ENCODE measurements at places on chromosomes 3 and 15. TPM values are rescaled to one million over a fixed set of nuclear protein-coding genes. Genes with fewer than 3 reads are reported as not detected.

CCR3 gene
- 0.17 TPM for total RNA-seq

GRCh38 chr3:9912294-9912935 lies 4.5 kb upstream of the IL17RC start:
- DNase-seq: no peak
- no peak overlapping the region for H3K4me3 ChIP-seq
- H3K27ac ChIP-seq: no peak overlapping the region
- peaks cover 14% of the 10 kb centered on the region for H3K4me1 ChIP-seq

- no peak overlapping the region for H3K27ac ChIP-seq
- no peak overlapping the region for H3K4me3 ChIP-seq
- H3K27me3 ChIP-seq: no peaks in the 10 kb centered on the region
Measured at GRCh38 chr3:119234610-119235009, 6.1 kb downstream of the B4GALT4 start.

OR5H15 gene
- total RNA-seq: not detected

CYP1A1 gene
- total RNA-seq: 3.4 TPM

DNA sequence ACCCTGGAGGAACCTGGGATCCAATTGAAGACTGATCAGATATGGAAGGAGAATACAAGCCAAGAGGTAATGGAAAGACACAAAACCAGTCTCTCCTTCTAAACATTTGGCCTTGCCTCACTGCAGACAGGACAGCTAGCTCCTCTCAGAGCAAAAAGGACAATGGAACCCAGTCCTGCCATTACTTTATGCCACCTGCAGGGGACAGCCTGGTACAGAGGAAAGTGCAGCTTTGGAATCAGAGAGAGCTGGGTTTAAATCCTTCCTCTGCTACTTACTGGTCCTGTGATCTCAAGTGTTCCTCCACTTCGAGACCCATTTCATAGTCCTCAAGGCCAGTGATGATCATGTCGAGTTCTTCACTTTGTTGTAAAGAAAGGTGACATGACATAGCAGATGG lies 159.4 kb upstream of the SMAD3 start:
- H3K27me3 ChIP-seq: no peaks in the 10 kb centered on the region
- H3K4me1 ChIP-seq: peaks cover 8% of the 10 kb centered on the region
- no peak for DNase-seq
- H3K4me3 ChIP-seq: no peak overlapping the region
- H3K36me3 ChIP-seq: no peaks in the 10 kb centered on the region

HOMER2 gene
- total RNA-seq: 32.2 TPM

ZNF502 gene
- 1.8 TPM for total RNA-seq

SNX33 gene
- total RNA-seq: 24.1 TPM

TMIE gene
- 0.26 TPM for total RNA-seq

UBL7 gene
- 43.8 TPM for total RNA-seq

- DNase-seq: no peak
- H3K27me3 ChIP-seq: no peaks in the 10 kb centered on the region
- H3K36me3 ChIP-seq: peaks cover 5% of the 10 kb centered on the region
- no peak overlapping the region for H3K4me3 ChIP-seq
Measured at GRCh38 chr3:123498761-123499160, 49.9 kb upstream of the ADCY5 start.

DNA sequence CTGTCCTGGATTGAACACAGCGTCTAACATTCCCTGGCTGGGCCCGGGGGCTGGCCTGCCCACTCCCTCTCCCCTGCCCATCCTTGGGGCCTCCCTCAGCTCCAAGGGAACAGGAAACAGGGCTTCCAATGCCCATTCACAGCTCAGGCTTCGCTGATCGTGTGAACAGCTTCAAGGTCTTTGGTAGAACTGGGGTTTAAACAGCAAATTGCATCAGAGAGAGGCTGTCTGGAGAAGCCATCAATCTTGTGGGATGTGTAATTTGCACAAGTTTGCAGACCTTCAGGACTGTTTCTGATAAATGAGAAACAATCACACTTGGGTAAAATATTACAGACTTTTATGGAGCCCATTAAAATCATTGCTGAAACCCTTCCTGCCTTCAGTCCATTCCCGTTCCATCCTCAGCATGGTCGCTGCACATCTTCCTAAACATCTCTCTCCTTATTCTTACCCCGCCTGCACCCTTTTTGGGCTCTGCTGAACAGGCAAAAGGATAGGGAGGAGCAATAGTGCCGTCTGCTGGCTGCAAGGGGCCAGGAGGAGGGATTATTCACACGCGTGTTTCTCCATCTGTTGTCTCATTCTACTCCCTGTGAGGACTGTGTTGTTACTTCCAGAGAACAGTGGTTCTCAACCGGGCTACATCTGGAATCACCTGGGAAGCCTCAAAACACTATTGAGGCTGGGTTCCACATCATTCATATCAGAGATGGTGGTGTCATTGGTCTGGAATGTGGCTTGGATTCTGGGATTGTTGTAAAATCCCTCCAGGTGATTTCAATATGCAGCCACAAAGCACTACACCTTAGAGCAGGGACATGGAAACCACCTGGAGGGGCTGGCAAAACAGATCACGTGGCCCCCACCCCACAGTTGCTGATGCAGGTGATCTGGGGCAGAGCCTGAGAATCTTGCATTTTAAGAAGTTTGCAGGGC lies 116.3 kb downstream of the CLSTN2 start:
- DNase-seq: no peak
- H3K4me1 ChIP-seq: no peaks in the 10 kb centered on the region
- H3K4me3 ChIP-seq: no peak overlapping the region
- H3K27ac ChIP-seq: no peak overlapping the region
- H3K36me3 ChIP-seq: no peaks in the 10 kb centered on the region

- no peaks in the 10 kb centered on the region for H3K4me1 ChIP-seq
- H3K4me3 ChIP-seq: no peak overlapping the region
- H3K27me3 ChIP-seq: no peaks in the 10 kb centered on the region
- DNase-seq: no peak
- no peaks in the 10 kb centered on the region for H3K36me3 ChIP-seq
- no peak overlapping the region for H3K27ac ChIP-seq
Measured at GRCh38 chr3:101611023-101611422, 37.0 kb downstream of the PCNP start.

DNA sequence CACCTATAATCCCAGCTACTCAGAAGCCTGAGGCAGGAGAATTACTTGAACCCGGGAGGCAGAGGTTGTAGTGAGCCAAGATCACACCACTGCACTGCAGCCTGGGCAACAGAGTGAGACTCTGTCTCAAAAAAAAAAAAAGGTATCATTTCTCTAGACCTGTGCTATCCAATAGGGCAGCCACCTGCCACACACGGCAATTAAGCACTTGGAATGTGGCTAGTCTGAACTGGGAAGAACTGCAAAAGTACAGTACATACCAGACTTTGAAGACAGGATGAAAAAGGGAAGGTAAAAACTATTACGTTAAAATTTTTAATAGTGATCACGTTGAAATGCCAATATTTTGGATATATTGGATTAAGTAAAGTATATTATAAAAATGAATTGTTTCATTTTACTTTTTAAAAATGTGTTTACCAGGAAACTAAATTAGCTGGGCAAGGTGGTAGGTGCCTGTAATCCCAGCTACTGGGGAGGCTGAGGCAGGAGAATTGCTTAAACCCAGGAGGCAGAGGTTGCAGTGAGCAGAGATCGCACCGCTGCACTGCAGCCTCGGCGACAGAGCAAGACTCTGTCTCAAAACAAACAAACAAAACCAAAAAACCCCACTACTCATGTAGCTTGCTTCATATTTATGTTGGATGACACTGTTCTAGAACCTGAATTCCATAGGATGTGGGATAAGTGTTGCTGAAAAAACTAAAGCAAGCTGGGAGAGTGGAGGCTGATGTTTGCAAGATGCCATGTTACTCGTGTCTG lies 2.3 kb downstream of the CYP8B1 start:
- H3K4me1 ChIP-seq: no peaks in the 10 kb centered on the region
- H3K36me3 ChIP-seq: no peaks in the 10 kb centered on the region
- no peak for DNase-seq
- peaks cover 92% of the 10 kb centered on the region for H3K27me3 ChIP-seq

C3orf49 gene
- total RNA-seq: not detected

CFAP44 gene
- total RNA-seq: 13.1 TPM

EPHA6 gene
- 1.1 TPM for total RNA-seq

DNA sequence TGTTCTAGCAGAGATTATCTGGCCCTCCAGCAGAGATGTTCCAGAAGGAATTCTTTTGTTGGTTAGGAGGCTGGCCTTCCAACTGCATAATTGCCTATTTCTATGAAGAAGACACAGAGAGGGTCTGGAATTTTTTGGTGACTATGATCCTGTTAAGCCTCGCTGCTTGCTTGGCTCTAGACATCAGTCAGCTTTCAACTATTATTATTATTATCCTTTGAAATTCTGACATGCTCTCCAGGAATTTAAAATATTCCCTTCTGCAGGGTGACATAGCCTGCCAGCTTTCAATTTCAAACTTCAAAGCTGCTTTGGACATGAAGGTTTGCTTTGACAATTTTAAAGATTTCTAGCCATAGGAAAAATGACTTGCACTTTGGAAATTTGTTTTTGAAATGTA lies 26.3 kb upstream of the ZNF148 start:
- DNase-seq: no peak
- H3K4me1 ChIP-seq: no peaks in the 10 kb centered on the region
- H3K27ac ChIP-seq: no peak overlapping the region

DNA sequence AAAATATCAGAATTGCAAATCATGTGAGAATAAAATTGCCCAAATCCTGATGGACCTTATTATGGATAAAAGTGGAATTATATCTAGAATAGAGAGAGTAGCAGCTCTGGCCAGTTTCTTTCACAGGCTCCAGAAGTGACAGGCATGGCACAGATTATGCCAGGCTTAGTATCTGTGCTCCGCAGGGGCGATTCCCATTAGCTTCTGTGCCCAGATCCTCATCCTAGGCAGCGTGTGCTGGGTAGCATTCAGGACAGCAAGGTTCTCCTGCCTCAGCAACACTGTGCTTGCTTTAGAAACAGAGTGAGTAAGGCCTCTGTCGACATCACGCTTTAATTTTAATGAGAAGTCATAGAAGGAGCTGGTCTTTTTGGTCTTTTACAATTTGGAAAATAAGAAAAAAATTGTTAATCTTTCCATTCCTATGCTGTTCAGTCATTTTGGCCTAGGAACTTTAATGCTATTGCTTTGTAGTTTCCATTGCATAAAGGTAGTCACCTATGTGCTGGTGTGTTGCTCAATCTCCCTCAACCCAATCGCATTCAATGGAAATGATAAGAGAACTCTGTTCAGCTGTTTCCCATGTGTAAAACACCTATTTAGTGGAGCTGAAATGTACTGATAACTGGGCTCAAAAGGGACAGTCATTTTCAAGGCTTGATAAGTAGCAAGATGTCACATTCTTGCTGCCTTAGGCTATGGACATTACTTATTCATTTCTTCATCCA lies 770.1 kb downstream of the AGBL1 start:
- no peaks in the 10 kb centered on the region for H3K27me3 ChIP-seq
- no peak overlapping the region for H3K4me3 ChIP-seq
- no peak overlapping the region for H3K27ac ChIP-seq
- H3K36me3 ChIP-seq: no peaks in the 10 kb centered on the region
- no peaks in the 10 kb centered on the region for H3K4me1 ChIP-seq

- no peak for DNase-seq
- no peaks in the 10 kb centered on the region for H3K27me3 ChIP-seq
- peaks cover 43% of the 10 kb centered on the region for H3K4me1 ChIP-seq
- H3K4me3 ChIP-seq: no peak overlapping the region
Measured at GRCh38 chr15:82916161-82916952, 36.2 kb downstream of the HOMER2 start.

DNA sequence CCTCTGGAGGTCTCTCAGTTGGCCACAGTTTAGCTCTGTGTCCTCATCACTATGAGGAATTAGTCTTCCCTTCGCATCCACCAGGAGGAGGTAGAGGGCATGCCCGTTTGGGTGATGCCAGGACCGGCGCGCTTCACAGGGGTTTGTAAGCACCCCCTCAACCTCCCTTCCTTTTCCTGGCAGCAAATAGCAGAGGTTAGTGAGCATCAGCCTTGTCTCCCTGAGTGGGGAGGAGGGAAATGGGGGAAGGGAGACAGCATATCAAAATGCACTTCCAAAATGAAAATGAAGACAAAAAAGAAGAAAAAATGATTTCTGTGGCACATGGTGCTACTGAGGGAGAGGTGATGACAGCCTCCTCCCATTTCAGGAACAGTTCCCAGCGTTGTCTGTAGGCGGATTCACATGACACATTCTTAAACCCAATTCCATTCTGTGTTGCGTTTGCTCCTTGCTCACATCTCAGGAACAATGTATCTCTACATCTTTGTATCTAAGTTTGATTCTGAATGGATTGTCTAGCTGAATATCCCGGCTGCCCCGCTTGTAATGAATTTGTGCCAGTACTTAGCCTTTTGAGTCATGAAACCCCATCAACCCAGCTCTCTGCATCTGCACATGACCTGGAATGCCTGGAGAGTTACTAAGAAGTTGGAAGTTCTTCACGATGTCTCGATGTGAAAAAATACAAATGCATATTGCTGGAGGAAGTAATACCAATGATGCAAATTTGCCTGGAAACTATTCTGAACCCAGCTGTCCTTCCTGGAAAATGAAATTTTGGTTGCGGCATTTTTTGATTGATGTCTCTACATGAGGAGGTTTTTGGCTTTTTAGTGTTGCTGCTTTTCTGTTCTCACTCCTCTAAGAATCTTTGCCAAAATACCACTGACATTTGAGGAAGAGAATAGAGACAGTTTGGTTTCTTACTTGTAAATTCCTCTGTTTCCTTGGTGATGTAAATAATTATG lies 45.2 kb downstream of the TYRO3 start:
- peaks cover 28% of the 10 kb centered on the region for H3K27me3 ChIP-seq
- H3K36me3 ChIP-seq: no peaks in the 10 kb centered on the region
- H3K27ac ChIP-seq: no peak overlapping the region
- H3K4me3 ChIP-seq: no peak overlapping the region
- H3K4me1 ChIP-seq: peaks cover 8% of the 10 kb centered on the region

DNA sequence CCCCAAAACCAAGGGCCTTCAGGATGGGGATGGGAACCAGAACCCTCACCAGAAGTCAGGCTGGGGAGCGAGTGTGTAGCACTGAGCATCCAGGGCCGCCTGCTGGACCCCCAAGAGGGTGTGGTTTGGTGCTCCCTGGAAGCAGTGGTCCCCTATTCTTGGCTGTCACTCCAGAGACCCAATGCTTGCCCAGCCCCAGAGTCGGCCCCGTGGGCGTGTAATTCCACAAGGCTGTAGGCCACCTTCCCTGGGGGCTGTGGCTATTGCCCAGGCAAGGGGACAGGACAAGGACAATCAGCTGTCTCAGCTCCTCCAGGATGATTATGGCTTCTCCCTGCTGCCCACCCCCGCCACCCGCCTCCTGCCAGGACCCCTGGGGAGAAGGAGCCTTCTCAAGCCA lies 14.5 kb downstream of the IGDCC3 start:
- H3K27ac ChIP-seq: no peak overlapping the region
- H3K4me1 ChIP-seq: peaks cover 14% of the 10 kb centered on the region
- peaks cover 65% of the 10 kb centered on the region for H3K27me3 ChIP-seq
- no peak for DNase-seq

IL20RB gene
- 8.5 TPM for total RNA-seq

DNA sequence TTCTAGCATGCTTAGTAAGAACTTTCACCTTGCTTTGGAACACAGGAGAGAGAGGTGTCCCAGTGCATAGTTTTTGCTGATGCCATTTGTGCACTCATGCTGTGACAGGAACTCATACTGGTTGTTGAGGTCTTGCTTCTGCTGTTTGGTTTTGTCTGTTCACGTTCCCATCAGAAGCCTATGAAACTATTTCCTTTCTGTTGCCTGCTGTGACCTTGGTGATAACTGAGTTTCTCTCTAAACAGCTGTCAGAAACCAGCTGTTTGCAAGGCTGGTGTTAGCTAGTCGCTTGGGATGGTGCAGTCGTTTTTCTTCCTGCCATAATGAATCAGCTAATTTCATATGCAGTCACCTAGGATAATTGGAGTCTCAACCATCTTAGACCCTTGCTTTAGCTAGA lies 724.1 kb downstream of the GRM7 start:
- no peaks in the 10 kb centered on the region for H3K36me3 ChIP-seq
- no peaks in the 10 kb centered on the region for H3K4me1 ChIP-seq
- no peaks in the 10 kb centered on the region for H3K27me3 ChIP-seq
- no peak overlapping the region for H3K27ac ChIP-seq
- no peak for DNase-seq
- H3K4me3 ChIP-seq: no peak overlapping the region

Measured in Calu3 (cell line).